ENCODE measurements at places on chromosomes 1 and 21.

- no peak for DNase-seq
These were observed 148.4 kb downstream of the GPATCH2 start for GRCh38 chr1:217482356-217483102.

DNA sequence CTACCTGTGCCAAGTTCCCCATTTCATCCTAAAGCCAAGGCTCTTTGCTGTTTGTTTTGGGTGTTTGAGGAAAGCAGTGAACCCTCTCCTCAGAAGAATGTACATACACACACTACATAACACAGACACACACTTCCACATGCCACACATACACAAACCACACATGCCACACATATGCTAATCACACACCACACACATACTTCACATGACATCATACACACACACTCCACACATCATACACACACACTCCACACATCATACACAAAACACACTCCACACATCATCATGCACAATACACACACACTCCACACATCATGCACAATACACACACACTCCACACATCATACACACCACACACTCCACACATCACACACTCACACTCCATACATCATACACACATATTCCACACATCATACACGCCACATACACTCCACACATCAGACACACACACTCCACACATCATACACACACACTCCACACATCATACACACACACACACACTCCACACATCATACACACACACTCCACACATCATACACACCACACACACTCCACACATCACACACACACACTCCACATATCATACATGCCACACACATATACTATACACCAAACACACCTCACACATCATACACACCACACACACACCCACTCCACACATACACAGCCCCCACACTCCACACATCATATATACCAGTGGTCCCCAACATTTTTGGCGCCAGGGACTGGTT lies 22.7 kb upstream of the ZNF436 start:
- no peak for DNase-seq

- no peak for DNase-seq
These were observed 12.1 kb downstream of the METTL18 start for GRCh38 chr1:169782596-169782995.

DNA sequence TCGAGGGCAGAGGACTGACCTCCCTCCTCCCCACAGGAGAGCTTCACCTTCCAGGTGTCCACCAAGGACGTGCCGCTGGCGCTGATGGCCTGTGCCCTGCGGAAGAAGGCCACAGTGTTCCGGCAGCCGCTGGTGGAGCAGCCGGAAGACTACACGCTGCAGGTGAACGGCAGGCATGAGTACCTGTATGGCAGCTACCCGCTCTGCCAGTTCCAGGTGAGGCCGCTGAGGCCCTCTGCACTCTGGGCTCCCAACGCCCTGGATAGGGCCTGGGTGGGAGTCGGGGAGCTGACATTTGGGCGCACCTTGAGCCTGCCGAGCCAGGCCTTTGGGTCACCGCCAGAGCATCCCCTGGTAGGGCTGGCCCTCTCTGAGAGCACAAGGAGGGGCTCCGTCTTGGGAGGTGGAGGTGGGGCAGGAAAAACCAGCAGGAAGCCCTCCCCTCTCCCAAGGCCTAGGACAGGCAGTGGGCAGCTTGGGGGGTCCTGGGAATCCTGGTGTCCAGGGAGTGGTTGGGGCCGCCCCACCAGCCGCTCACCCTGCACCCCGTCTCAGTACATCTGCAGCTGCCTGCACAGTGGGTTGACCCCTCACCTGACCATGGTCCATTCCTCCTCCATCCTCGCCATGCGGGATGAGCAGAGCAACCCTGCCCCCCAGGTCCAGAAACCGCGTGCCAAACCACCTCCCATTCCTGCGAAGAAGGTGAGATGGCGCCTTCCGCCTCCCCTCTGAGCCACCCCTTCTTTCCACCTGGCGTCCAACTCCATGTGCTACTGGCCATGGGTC lies 65.1 kb downstream of the PIK3CD start:
- no peak for DNase-seq

DNA sequence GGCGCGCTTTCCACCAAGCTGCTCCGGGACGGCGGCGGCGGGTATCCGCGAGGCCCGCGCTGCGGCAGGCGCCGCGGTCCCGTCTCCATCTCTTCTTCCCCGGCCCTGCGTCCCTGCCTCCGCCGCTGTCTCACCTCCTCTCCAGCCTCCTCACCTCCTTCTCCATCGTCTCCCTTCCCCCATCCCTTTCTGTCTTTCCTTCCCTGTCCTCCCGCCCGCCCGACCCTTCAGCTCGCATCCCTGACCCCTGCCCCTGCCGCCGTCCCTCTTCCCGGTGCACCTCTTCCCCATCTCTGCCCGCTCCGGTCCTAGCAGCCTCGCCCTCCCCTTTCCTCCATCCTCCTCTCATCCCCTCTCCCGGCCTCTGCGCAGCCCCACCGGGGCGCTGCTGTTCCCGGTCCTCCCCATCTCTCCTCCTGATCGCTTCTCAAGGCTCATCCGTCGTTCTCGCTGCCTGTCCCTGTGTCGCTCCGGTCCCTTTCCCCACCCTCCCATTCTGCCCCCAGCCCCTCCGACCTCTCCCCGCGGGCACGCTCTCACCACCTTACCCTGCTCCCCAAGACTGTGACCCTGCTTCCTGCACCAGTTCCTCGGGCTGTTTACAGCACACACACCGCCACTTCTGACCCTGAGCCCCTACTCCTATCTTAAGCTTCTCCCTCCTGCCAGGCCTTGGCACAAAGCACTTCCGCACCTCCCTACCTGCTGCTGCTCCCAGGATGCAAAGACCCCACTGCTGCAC lies 760 bp upstream of the NPHP4 start:
- peak; percentile 46 for DNase-seq

DNA sequence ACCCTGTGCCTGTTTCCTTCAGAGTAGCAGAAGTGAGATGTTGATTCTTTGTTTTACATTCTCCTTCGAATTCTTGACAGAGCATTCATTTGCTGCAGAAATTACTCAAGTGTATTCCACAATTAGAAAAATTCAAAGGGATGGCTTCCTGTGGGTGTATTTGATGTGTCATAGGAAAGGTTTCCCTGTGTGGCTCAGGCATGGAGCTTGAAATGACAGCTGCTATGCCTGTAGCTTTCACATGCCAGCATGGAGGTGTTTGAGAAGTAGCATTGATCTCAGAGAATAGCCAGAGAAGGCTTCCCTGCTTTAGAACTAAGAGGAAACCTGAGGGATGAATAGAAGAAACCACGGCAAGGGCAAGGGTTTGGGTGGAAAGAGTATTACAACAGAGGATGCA lies 317.2 kb upstream of the DEPDC1 start:
- no peak for DNase-seq

DNA sequence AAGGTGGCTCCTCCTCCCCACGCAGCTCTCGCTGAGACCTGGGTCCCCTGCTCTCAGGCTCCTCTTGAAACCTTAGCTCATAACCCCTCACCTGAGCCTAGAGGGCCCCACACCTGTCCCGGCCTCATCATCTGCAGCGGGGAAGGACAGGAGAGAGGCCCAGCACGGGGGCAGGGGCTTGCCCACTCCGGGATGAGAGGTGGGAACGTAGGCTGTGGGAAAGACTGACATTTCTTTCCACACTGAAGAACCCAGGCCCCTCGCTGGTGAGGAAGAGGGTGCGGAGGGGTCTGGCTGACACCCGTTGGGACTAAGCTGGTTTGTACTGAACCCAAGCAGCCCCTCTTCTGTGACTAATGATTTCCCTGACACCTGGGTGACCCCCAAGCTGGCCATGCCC lies 14.0 kb upstream of the NES start:
- DNase-seq = no peak

DNA sequence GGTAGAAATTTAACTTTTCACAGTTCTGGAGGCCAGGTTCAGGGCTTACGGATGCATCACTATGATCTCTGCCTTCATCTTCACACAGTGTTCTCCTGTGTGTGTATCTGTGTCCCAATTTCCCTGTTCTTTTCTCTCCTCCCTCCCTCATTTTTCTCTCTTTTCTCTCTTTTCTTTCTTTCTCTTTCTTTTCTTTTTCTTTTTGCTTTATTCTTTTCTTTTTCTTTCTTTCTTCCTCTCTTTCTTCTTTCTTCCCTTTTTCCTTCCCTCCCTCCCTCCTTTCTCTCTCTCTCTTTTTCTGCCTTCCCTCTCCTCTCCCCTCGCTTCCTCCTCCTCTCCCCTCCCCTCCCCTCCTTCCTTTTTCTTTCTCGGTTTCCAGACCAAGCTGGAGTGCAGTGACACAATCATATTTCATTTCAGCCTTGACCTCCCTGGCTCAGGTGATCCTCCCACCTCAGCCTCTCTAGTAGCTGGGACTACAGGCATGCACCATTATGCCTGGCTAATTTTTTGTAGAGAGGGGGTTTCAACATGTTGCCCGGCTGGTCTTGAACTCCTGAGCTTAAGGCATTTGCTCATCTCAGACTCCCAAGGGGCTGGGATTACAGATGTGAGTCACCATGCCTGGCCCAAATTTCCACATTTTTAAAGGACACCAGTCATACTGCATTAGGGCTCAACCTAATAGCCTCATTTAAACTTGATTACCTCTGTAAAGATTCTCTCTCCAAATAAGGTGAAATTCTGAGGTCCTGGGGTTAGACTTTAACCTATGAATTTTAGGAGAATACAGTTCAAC lies 115.9 kb downstream of the HUNK start:
- DNase-seq = no peak

GRCh38 chr1:226722901-226723656 lies 16.0 kb downstream of the ITPKB start:
- DNase-seq = peak; percentile 81

DNA sequence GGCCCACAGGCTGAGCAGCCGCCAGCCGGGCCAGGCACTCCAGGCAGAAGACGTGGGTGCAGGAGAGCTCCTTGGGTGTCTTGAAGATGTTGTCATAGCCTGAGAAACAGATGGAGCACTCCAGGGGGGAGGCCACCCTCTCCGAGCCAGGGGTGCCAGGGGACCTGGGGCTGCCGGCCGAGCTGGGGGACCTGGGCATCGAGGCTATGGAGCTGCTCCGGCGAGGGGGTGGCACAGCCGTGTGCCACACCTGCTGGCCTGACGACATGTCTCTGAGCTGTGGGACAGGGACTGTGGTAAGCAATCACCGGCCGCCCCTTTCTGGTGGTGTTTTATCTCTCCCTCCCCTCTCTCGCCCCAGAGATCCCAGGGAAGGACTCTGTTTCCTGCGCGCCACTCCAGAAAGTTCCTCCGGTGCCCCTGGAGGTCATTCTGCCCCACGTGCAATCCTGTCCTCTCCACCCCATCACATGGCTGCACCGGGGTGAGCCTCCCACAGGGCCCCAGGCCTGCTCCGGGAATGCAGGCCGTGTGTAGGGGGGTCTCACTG lies 1.7 kb downstream of the RNF223 start:
- no peak for DNase-seq

- no peak for DNase-seq
These were observed 70.6 kb downstream of the FGGY start for GRCh38 chr1:59367301-59368007.

- no peak for DNase-seq
These were observed 5.2 kb downstream of the EGLN1 start for GRCh38 chr1:231416901-231417300.

DNA sequence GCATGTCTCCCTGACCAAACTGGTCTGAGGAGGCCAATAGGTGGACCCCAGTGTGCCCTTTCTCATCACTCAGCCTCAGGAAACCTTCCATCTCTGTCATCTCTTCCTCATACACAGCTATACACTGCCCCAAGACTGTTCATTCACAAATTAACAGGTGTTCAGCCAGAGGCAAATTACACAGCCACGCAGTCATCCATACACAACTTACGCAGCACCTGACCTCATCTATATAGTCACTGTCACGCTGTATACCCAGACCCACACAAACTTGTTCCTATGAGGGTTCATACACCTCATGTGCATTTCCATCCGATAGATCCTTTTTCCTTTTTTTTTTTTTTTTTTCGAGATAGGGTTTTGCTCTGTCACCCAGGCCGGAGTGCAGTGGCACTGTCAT lies 12.4 kb downstream of the DLGAP3 start:
- DNase-seq = no peak

- no peak for DNase-seq
These were observed 233.5 kb upstream of the NRIP1 start for GRCh38 chr21:15298306-15298705.

DNA sequence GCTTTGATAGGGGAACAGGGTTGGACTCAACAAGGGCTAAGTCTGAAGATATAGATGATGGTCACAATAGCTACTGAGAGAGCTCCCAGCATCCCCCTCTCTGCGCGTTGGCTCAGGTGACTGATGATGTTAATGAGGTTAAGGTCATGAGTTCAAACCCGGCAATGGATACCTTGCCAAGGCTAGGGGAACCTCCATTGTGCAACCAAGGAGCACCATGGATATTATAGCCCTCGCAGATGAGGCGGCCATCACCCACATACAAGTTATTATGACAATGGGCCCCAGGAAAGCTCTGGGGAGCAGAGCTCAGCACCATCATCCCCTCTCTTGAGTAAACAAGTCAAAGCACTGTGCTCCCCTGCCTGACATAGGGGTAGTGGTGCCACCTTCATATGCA lies 8.2 kb downstream of the KCNA2 start:
- DNase-seq = no peak

DNA sequence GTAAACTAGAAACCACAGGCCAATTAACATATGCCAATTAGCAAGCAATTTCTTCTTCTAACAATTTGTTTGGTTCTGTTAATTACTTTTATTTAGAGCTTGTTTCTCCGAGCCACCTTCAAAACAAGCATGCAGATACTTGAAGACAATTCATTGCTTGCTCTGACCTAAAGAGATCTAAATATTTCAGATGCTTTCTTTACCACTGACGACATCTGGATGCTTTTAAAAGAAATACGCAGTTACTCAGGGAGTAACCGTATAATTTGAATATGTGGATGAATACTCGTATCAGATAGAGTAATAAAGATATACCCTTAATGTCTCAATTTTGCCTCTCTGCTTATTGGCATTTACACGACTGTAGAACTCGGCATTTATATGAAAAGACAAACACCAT lies 390.0 kb downstream of the DISC1 start:
- no peak for DNase-seq

- DNase-seq = no peak
These were observed 1.7 kb downstream of the LMOD1 start for GRCh38 chr1:201944639-201945038.

- DNase-seq = no peak
These were observed 65.4 kb downstream of the ELAVL4 start for GRCh38 chr1:50174101-50174500.

GRCh38 chr1:75087278-75087677 lies 46.9 kb upstream of the LHX8 start:
- no peak for DNase-seq

DNA sequence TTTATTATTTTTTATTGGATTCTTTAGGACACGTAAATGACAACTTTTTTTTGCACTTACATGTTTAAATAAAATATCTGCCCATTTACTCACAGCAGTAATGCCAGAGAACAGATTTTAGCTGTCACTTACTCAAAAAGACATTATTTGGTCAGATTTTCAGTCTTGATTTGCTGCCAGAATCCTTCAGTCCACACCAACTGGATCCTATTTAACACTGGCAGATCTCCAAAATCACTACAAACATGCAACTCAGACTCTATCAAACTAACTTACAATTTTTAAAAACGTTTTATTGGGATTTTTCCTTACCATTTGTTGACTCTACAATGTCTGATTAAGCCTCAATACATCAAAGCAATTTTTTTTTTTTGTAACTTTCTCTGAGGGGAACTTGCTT lies 11.1 kb downstream of the ATP6V1G3 start:
- DNase-seq = peak; percentile 3

GRCh38 chr21:21003701-21004100 lies 5.5 kb downstream of the NCAM2 start:
- DNase-seq = peak; percentile 79

All from NCI-H524 (cell line).